ENCODE measurements at places on chromosomes 1 and 21.

GRCh38 chr1:235106457-235106856 is 22.2 kb downstream of the TOMM20 start:
- no peak for DNase-seq

GRCh38 chr1:7688659-7689058 is 82.4 kb upstream of the VAMP3 start:
- no peak for DNase-seq

GRCh38 chr1:63691701-63692425 is 82.0 kb upstream of the ROR1 start:
- DNase-seq = no peak

DNA sequence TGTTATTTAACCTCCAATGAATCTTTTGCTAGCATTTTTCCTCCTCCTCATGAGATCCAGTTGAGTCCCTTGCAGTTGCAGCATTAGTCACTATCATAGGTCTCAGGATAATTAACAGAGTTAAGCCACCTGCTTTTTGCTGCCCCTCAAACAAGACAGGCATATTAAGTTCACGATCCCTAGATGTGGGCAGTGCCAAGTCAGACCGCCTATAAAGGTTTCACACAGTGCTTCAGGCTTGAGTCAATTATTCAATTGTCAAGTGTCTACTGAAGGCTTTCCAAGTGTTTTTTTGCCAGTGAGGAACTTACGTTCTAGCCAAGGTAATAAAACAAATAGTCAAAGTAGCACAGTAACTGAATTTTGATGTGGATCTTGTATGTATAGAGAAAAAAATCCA is 175.0 kb downstream of the DAB1 start:
- no peak for DNase-seq

DNA sequence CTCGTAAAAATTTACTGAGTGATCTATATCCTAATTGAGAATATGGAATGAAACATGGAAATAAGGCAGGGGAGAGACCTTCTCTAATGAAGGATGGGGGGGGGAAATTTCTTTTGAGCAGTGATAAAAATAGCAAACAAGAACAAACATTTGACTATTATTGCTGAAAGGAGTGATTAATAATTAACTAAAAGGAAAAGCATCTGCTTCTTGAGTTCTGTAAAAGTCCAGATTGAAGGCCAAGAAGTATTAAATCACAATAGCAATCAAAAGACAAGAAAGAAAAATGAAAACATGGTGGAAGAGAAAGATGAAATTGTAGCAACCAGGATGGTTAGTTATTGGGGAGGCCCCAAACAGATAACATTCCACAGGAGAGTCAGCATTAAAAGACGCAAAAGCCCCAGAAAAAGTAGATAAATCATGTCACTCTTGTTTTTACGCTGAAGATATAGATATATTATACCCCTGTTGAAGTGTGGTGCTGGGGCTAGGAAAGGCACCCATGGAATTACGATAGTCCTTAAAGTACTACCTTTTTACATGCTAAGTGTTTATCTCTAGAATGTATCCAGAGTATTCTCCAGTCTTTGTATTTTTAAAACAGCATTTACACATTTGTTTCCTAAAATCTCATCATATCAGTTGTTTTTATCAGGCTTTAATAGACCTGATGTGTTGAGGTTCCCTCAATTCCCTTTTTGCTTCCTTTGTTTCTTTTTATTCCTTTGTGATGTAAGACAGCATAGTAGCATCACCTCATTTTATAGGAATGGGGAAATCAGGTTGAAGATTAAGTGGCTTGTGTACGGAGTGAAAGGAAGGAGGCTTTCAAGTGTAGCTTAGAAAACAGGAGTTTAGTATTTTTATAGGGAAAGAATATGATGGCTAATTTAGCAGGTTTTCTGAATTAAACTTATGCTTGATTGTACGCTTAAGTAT is 28.9 kb downstream of the DISP1 start:
- no peak for DNase-seq

GRCh38 chr1:167670563-167670962 is 40.5 kb downstream of the RCSD1 start:
- DNase-seq = no peak

- DNase-seq = no peak
These were observed 228.4 kb downstream of the RPS6KC1 start for GRCh38 chr1:213279410-213279809.

DNA sequence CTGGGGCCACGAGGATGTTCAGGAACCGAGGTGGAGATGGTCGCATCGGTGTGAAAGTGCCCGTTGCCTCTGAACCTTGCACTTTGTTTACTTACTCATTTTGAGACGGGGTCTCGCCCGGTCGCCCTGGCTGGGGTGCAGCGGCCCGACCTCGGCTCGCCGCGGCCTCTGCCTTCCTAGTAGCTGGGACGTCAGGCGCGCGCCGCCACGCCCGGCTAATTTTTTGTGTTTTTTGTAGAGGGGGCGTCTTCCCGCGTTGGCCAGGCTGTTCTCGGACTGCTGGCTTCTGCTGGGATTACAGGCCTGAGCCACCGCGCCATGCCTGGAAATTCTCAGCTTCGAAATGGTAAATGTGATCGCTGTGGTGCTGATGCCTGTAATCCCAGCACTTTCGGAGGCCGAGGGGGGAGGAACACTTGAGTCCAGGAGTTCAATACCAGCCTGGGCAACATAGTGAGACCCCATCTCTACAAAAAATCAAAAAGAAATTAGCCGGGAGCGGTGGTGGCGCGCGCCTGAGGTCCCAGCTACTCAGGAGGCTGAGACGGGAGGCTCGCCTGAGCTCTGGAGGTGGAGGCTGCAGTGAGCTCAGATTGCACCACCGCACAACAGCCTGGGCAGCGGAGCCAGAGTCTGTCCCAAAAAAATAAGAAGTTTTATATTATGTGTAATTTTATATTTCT is 684 bp upstream of the MRPL20 start:
- DNase-seq = no peak

GRCh38 chr1:209850342-209850979 is 22.7 kb downstream of the UTP25 start:
- DNase-seq = no peak

DNA sequence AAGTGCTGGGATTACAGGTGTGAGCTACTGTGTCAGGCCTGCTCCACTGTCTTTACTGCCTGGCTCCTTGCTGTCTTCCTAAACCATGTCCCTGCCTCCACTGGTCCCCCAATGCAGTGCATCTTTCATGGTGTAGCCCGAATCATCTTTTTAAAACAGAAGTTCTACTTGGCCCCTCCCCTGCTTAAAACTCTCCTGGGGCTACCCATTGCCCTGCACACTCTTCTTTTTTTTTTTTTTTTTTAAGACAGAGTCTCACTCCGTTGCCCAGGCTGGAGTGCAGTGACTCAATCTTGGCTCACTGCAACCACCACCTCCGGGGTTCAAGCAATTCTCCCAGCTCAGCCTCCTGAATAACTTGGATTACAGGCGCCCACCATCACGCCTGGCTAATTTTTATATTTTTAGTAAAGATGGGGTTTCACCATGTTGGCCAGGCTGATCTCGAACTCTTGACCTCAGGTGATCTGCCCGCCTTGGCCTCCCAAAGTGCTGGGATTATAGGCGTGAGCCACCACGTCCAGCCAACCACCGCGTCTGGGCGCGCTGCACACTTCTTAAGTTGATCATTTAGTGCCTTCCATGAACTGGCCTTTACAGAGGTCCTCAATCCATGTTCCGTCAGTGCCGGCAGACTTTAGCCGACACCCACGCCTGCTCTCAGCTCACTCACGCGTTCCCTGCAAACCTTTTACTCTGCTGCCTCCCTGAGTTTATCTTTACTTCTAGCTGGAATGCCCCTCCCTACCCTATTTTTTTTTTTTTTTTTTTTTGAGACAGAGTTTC is 2.4 kb downstream of the FCN3 start:
- no peak for DNase-seq

- DNase-seq = no peak
These were observed 15.8 kb upstream of the HSPG2 start for GRCh38 chr1:21952786-21953520.

DNA sequence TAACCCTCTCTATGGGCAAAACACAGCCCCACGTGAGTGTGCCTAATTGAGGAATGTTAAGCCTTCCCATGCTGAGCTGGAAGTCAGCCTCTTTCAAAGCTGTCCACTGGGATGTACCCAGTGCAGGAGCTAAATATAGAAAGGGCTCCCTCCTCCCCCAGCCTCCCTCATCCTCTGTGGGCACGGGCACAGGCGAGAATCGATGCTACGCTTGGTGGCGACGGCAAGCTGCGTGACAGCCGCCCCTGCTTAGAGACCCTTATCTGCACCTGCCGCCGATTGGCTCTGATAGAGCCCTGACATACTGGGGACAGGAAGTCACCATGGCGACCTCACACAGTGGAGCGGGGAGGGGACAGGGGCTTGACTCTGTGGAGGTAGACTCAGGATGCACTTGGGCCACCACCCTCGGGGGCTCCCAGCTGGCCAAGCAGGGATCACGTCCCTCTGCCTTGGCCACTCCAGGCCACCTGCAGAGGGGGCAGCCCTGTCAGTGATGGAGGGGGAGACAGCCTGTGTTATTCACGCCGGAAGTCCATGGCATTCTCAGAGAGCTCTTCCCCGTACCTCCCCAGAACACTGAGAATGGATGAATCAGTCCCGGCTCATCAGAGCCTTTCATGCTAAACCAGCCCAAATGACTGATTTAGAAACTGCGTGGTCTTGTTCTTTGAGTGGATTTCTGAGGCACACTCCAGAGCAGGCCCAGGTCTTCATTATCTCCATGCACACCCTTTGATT is 84.8 kb downstream of the KCND3 start:
- DNase-seq = no peak

GRCh38 chr1:234000557-234001041 is 96.1 kb downstream of the SLC35F3 start:
- DNase-seq = no peak

DNA sequence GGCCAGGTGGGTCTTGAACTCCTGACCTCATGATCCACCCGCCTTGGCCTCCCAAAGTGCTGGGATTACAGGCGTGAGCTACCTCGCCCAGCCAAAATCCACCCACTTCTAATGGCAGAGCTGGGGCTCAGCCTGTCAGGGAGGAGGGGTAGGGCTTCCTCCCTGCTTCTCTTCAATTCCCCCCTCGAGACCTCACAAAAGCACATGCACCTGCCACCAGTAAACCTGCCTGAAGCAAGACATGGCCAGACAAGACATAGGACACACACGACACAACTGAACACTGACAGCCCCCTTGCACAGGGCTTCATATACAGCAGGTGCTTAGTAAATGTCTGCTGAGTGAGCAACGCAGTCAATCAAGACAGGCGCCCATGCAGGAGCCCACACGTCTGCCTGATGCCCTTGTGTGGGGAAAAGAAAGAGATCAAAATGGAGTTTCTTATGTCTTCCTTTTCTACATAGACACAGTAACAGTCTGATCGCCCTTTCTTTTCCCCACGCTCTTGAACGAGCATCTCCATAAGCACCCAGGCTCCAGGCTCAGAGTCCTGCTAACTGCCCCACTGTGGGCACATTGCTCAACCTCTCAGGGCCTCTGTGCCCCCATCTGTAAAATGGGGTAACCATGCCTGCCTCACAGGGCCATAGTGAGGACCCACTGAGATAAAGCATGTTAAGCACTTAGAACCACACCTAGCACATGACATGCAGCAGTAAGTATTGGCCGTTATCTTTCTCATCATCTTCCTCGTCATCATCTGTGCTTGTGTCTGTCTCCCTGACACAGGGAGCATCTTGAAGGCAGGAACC is 8.8 kb downstream of the SDC3 start:
- DNase-seq = no peak

DNA sequence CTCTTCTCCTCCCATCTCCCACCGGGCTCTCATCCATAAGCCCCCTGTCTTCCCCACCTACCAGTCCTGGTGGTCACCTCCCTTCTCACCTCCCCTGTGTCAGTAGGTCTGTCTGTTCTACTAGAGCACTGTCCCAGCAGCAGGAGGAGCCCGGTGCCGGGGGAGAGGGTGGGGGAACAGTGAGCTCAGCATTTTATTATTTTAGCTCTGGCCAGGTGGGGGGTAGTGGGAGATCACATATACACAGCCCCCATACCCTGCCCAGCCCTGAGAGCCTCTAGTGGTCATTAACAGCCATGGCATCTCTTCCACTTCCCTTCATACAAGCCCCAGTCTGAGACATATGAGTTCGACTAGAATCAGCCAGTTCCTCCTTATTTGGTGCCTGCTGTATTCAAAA is at the start of gene TMOD4:
Gene TMOD4, minus strand, starts transcription at position 119 of the 400 bp plus-strand sequence. CDS start 1,106 bp downstream, outside the sequence.
- no peak for DNase-seq

- no peak for DNase-seq
These were observed 6.9 kb downstream of the ACKR1 start for GRCh38 chr1:159211331-159212136.

GRCh38 chr1:15757575-15758342 is 836 bp upstream of the FBLIM1 start:
- no peak for DNase-seq

DNA sequence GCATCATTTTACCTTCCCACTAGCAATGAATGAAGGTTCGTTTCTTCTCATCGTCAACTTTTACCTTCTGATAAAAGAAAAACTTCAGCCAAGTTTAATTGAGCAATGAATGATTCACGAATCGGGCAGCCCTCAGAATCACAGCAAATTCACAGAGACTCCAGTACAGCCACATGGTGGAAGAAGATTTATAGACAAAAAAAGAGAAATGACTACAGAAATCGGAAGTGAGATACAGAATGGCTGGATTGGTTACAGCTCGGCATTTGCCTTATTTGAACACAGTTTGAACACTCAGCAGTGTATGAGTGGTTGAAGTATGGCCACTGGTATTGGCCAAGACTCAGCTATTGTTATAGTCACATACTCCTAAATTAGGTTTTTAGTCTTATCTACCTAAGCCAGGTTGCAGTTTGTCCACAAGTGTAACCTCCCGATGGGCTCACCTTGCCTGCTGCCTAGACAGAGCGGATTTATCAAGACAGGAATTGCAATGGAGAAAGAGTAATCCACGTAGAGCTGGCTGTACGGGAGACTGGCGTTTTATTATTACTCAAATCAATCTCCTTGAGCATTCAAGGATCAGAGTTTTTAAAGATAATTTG is 15.3 kb downstream of the AK4 start:
- DNase-seq = no peak

GRCh38 chr1:44036409-44037139 is 5.3 kb upstream of the SLC6A9 start:
- DNase-seq = no peak

DNA sequence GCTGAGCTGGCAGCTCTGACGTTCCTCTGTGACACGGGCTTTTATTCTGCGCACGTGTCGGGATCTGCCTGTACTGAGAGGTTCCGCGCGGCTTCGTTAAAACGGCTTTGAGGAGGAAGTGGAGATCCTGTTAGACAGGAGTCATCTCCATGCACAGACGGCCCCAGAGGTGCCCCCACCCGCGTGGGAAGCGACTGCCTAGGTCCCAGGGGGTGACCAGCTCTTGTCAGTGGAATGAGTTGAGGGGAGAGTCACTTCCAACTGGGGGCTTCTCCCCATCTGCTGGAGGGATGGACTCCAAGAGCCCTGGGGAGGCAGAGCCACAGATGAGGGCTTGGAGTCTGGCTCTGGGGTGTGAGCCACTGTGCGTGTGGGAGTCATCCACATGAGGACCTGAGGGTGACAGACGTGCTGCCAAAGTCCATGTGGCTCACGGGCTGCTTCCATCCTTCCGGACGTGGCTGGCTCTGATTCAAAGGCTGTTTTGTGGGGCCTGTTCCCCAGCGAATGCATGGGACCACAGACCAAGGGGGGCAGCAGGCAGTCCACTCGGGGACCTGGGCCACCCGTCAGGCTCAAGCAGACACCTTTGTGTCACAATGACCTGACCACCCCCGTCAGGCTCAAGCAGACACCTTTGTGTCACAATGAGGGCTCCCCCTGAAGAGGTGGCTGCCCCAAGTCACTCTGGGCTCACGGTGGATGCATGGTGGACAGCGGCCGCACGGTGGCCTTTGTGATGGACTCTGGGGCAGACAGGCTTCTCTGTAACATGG is 26.8 kb downstream of the PTTG1IP start:
- DNase-seq = no peak

- no peak for DNase-seq
These were observed 469.5 kb upstream of the CHRM3 start for GRCh38 chr1:238916828-238917227.
